ENCODE measurements at places on chromosomes 6 and 20.

DNA sequence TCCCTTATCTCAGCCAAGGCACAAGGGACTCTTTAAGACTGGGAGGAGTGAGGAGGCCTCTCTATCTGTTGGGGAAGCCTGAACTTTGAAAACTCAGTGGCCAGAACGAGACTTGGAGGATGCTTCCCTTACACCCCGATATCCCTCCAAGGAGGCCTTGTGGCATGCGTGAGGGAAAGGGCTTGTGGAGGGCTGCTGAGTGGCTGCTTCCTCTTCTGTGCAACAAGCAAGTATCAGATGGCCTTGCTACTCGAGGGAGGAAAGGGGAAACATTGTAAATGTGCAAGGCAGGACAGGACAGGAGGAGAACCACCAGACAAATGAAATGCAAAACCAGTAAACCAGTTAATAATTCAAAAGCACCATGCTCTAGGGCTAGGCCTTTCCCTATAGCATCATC lies 306.5 kb upstream of the MAP3K7 start:
- DNase-seq, result no peak

DNA sequence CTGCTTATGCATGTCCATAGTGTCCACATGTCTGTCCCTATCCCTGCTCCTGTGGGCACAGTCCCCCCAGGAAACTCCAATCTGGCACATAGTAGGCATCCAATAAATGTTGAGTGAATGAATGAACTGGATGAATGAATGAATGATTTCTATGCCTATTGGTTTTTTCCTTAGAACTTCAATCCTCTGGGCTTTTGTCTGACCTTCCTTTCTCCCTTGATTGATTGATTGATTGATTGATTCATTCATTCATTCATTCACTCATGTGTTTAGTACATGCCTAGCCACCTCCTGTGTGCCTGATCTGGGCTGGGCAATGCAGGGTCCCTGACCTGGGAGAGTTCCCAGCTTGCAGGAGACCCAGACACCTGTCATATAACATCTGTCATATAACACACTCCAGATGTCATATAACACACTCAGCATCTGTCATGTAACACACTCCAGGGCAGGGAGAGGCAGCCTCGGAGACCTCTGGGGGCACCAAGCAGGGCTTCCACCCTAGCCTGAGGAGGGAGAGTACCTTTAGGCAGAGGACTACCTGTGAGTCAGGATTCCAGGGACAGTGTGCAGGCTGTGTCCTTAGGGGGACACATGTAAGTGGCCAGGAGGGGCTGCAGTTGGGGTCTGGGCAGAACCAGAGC lies 17.9 kb downstream of the VSTM2L start:
- DNase-seq, result no peak

- DNase-seq, result no peak
Observed at GRCh38 chr6:51411496-51412125, 592.9 kb downstream of the TFAP2B start.

- DNase-seq, result no peak
Observed at GRCh38 chr6:46949632-46950280, 28.0 kb upstream of the ADGRF5 start.

DNA sequence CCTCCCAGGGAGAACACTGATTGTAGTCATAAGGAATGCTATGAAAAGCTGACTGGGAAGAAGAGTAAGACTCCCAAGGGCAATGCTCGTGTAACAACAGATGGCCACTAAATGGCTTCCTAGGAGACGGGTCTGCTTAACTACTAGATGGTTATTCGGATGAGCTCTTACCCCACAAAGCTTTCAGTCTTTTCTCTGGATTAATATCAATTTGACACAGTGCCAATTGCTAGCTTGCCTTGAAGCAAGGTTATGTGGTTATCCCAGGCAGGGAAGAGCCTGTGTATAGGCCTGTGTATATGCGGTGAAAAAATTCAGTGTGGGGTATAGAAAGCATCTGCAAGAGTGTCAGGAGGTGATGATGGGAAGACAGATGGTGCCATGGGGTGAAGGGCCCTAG lies 86.4 kb upstream of the NOX3 start:
- DNase-seq, result no peak

DNA sequence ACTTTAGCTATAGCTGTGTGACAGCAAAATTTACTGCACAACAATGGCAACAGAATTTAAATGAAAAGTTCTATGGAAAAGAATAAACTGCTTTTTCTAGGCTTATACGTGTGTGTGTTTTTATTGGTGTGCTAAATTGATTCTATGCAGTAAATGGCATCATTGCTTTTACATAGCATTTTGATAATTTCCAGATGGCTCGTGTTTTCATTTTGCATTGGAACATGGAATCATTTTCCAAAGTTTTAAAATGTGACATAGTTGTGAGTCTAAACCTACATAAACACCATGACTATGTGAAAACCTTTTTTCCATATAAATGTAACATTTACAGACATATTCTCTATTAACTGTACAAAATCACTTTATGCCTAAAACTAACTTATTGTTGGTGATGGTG lies 127.8 kb downstream of the SIM1 start:
- DNase-seq, result no peak

DNA sequence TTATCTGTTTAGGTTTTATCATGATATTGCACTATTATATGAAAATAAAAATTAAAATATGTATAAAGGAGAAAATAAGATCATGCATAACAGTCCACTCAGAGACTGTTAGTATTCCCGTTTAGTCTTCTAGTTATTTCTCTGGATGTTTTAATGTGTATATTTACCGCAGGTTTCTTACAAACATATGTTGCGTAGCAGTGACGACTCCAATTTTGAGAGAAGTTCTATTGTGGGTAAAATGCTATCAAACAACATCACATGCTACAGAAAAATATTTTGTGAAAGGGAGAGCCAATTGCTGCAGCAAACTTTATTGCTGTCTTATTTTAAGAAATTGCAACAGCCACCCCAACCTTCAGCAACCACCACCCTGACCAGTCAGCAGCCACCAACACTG lies 72.4 kb upstream of the NXT1 start:
- no peak for DNase-seq

DNA sequence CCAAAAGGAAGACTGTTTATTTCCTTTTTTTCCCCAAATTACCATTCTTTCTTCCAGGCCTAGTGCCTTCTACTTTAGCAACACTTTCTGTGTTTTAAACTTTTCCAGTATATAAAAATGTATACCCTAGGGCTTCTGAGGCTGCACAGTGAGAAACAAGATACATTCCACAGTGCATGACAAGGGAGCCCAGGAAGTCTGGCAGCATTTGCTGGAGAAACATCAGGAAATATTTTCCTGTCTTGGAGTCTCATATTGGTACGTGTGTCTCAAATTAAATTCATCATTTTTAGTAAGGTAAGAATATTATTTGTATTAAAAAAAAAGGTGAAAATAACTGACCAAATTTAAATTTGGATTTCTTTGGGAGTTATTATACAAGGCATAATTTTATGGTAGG lies 662.6 kb downstream of the RFPL4B start:
- no peak for DNase-seq

GRCh38 chr6:112235956-112236355 lies 18.4 kb downstream of the LAMA4 start:
- DNase-seq, result no peak

Measured in NCI-H187 (cell line).